ENCODE measurements at places on chromosomes 7 and 10.

GRCh38 chr10:128723631-128724205 is 597.5 kb upstream of the MKI67 start:
- no peak for DNase-seq

- DNase-seq: no peak
Measured at GRCh38 chr10:63304146-63304545, 161.6 kb downstream of the JMJD1C start.

DNA sequence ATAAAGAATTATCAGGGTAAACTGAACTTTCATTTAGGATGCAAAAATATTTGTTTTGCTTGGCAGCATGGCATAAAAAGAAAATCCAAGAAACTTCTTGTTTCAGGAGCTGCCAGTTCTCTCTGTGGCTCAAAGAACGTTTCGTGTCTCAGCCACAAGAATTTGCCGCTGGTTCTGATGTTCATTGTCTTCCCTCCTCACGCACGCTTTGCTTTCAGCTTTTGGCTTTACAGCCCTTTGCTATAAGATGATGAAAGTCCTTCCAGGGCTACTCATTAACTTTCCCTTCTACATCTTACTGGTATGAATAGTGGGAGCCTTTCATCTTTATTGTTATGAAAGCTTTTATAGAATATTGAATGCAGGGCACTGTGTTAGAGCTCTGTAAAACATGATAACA is 124.7 kb downstream of the BICC1 start:
- no peak for DNase-seq

- no peak for DNase-seq
Measured at GRCh38 chr10:98481404-98481945, 34.7 kb upstream of the HPS1 start.

DNA sequence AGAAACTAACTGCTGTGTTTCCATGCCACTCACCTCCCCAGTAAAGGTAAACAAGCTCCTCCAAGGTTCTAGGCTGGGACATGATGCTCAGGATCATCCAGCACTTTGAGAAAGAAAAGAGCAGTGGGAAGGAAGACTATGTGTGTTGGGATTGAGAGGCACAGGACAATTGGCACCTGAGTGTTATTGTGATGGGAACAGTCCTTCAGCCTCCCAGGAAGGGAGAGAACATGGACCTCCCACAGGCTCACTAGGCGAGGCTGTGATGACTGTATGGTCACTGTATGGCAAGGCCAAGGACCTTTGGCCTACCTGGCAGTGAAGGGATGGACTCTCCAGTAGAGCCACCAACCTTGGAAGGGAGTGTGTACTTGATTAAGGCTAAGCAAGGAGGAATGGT is 123.2 kb upstream of the UNC5B start:
- no peak for DNase-seq

DNA sequence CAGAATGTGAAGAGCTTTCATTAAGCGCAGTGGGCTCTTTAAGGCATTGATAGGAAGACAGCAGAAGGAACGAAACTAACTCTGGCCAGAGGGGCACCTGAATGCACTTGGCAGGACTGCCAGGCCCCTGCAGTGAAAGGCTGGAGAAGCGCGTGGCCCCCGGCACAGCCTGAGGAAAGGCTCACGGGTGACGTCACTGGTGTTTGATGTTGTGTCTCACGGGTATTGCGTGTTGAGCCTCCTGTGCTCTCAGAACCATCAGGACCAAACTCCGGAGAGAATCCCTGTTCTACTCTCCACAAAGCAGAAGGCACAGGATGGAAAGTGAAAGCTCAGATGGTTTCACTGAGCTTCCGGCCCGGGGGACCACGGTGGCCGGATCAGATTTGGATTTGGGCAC is 515.8 kb upstream of the FOXK1 start:
- no peak for DNase-seq

DNA sequence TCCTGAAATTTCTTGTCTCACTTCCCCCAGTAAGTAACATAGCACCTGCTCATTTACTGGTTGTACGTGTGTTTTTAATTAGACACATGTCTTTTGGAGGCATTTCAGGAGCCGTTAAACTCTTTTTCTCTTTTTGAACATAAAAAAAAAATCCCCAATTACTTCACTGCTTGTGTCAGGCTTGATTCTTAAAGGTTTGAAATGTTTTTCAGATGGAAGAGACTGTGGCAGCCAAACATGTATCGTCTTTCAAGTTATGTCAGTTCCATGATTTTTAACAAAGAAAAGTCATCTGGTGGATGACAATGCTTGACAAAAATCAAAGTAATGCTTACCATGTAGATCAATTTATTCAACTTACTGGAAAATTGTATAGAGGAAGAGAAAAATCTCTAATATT is 585.8 kb downstream of the GATA3 start:
- DNase-seq: no peak

DNA sequence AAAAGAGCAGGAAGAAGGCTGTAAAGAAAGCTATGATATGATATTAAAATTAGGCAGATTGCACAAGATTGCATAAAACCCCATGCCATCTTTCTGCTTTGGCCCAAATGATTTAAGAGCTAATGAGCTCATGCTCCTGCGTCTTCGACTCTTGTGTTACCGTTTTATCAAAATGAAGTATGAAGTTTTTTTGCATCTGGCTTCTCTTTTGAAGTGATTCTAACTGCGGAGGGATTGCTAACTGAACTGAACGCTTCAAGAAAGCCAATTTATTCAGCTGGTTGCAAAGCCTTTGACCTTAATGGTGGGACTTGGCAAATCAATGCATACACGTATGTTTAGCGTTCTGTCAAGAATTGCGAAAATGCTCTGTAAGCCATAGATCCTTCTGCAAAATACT is 282.9 kb downstream of the TWIST1 start:
- no peak for DNase-seq

All from stimulated activated CD8-positive, alpha-beta memory T cell treated with anti-CD3 and anti-CD28 coated beads, Interleukin-7, amount 100 ng/mL, for 1 hour (primary cell).